ENCODE measurements at places on chromosomes 3 and 15.

DNA sequence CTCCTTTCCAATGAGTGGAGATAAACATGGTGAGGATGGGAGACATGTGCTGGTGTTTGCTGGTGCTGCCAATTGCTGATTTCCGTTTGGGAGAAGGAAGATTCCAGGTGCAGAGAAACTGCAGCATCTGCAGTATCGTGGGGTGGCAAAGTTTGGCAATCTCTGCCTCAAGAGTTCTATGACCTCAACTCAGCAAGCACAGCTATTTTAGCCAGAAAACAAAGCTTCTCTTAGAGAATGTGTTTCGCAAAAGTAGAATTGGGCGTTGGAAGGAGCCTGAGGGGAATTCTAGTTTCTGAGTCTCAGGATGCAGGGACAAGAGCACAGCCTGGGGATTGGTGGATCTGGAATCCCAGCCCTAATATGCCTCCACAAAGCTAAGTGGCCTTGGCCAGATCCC is 18.2 kb upstream of the SHC4 start:
- DNase-seq: no peak

GRCh38 chr3:178969004-178969700 is 102.5 kb downstream of the ZMAT3 start:
- no peak for DNase-seq

DNA sequence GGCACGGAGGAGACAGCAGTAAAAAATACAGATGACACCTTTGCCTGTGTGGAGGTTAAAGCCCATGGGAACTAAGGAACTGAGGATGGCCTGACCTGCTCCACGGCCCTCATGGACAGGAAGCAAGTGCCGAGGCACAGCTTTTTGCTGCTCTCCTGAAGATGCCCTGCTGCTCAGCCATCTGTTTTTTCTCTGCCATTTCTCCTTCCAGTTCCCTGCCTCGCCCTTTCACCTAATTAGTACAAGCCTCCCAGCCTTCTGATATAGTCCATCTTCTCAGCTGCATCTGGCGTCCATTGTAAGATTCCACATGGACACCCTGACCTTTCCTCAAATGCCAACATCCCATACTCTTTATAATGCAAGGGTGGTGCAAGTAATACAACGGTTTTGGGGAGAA is 11.8 kb upstream of the CXCR6 start:
- DNase-seq: no peak

DNA sequence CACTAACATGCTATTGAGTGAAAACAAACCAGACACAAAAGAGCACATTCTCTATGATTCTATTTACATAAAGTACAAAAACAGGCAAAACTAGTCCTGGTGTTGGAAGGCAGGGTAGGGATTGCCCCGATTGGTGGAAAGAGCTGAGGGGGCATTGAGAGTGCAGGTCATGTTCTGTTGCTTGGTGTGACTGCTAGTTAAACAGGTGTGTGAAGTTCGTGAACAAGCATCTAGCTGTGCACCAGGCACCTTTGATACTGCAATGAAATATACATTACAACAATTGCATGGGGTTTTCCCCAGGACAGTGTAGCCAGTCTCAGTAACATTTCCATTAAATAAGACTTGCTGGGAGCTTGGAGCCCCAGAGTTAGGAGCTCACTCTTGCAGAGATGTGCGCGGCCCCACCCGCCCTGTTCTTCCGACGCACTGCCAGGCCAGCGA is 26.3 kb upstream of the THRB start:
- no peak for DNase-seq

DNA sequence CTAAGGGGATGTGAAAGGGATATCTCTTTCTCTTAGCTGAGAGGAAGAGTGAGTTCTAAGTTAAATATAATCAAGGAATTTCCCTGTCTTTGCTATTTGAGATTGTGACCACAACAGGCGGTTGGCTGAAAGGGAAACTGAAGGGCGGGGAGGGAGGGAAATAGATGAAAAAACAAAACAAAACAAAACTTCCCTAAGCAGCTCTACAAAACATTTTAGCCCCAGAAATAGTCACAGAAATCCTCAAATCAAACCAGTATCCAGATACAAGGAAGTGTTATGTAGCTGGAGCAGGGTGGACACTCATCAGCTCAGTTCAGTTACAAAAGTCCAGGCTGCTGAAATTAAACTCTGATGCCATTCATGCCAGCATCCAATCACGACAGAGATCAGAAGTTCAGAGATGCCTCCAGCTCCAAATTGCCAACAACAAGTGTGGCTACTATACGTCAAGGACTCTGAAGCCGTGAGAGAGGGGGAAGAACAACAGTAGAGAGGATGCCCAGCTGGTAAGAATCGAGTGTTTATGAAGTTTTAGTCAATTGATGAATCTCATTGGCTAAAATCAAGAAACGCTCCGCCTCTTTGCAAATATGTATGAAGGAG is 319 bp upstream of the TP63 start:
- peak; percentile 21 for DNase-seq

GRCh38 chr15:82820128-82820527 is 10.7 kb downstream of the WHAMM start:
- DNase-seq: no peak

- peak; percentile 29 for DNase-seq
Observed at GRCh38 chr15:84598993-84599392, 1.8 kb upstream of the ZSCAN2 start.

GRCh38 chr15:36905908-36906307 is 194.4 kb downstream of the MEIS2 start:
- DNase-seq: no peak

GRCh38 chr3:46419816-46420215 is 12.8 kb downstream of the CCRL2 start:
- DNase-seq: no peak

GRCh38 chr15:48929661-48930060 is 34.1 kb downstream of the SHC4 start:
- no peak for DNase-seq

DNA sequence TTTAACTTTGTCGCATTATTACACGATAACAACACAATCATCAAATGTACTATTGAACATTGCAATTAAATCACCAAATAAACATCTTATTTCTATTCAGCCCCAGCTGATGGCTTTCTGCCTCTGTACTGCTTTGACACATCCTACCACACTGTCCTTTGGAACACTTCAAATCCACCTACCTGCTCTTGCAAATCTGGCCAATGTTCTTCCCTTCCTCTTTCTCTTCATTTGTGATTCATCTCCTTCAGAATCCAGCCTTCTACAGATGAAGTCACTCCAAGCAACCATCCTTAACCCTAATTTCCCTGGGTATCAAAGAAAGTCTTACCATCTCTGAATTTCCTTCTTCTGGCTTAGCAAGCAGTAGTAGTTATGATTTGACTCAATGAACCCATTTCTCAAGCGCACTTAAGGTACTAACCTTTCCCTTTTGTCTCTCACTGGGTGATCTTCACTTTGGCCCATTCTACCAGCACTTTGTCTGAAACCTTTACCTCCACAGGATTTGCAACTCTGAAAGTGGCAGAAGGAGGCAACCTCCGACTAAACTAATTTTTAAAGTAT is 502.9 kb downstream of the FOXP1 start:
- DNase-seq: no peak

DNA sequence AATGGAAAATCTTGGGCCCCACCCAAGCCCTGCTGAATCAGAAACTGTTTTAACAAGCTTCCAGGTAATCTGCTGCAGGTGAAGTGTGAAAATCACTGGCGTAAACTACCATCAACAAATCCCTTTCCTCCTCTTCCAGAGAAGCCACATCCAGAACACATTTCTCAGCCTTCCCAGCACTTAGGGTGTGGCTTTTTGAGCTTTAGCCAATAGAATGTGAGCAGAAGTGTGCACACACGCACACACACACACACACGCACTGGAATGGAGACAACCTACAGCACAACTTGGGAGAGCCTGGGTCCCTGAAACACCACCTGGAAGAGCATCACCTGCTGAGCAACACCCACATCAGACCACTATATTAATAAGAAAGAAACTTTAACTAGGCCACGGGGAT is 98.6 kb downstream of the OSBPL10 start:
- DNase-seq: no peak

DNA sequence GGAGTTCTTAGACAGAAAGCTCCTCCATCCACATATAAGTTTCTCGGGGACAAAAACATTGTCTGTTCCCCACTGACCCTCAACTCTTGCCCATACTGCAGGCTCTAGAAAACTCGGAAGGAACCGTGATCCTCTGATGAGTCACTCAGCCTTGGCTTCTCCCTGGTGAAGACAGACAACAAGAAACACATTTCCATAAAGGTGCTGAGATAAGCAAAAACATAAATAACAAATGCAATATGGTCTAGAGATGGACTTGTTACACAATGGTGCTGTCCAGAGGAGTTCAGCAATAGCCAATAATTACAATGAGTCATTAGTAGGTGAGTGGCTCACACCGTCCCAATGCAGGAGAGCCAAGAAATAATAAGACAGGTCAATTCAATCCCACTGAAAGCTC is 43.7 kb downstream of the MAGI1 start:
- DNase-seq: no peak

DNA sequence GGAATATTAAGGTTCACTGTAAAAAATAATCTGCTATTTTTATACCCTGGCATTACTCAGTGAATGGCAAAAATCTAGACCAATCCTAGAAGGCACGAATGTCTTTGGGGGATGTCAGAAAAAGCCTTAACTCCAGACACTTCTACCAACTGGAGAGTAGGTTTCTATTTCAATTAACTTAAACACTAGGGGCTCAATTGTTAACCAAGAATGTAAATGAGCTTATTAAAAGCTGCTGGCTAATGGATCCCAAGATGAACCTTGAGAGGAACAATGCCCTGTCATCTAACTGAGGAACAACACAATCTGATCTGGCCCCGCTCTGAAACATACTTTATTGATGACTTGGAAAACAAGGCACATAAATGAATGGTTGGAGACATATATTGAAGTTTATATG is 701.4 kb downstream of the FHIT start:
- no peak for DNase-seq

DNA sequence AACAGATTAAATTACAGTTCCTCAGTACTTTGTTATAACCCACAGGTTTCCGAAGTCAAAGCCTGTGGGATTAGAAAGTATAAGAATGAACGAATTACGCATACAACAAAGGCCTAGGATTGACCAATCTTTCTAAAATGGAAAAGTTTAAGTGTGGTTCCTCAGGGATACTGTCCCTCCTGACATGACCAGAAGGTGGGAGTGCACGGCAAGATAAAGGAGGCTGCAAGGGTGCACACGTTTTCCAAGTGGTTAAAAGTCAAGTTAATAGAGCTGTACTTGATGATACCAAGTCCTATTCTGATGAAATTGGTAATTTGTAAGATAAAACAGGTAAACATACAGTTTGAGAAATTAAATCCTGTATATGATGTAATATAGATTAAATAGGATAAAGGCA is 96.2 kb downstream of the ALDH1A2 start:
- DNase-seq: no peak

DNA sequence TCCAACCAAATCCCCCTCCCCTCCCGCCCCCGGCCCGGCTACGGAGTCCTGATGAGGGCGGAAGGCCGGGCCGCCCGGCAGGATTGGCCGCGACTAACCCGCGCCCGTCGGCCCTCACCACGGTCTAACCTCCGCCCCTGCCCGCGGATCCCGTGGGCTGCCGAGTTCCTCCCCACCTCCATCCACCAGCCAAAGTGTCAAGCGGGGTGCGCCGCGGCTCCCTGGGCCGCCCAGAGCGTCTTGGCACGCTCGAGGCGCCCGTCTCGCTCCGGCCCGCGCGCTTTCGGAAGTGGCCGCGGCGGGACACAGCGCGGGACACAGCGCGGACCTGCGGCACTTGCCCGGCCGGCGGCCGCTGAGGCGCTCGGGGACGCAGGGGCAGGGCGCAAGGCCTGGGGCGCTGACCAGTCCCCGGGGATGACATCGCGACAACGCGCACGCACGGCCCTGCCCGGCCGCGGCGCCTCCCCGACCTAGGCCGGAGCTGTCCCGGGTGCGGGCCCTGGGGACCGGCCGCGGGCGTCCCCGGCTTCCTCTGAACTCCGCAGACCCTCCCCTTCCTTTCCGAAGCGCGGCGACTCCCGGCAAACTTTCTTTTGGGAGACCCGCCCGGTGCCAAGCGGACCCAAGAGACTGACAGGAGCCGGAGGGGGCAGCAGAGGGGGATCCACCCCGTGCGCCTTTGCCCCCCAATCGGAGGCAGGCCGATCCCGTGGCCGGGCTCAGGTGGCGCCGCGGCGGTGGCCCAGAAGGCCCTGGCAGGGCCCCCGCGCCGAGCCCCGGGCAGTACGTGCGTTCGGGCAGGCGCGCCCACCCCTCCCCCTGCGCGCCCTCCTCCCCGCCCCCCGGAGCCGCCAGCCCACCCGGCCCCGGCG is 112.8 kb upstream of the ICE2 start:
- DNase-seq: peak; percentile 49

DNA sequence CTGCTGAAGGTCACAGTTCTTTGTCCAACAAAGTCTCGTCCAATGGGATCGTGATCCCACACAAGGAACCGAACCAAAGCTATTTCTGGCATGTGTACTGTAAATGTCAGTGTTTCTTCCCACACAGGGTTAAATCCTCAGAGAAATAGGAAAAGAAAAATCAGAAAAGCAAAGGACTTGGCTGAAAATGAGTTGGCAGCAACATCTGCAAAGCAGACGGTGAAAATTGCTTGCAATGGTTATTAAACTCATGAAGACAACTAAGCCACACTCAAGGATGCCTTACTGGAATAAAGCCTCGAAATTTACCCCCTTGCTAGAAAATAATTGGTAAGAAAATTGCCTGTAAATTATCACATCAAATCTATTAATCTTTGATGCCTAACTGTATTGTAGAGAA is 195.2 kb upstream of the STRIT1 start:
- no peak for DNase-seq

- no peak for DNase-seq
Observed at GRCh38 chr3:114582929-114583328, 289.1 kb downstream of the TIGIT start.

GRCh38 chr3:16687221-16687620 is 82.0 kb upstream of the DAZL start:
- DNase-seq: no peak

DNA sequence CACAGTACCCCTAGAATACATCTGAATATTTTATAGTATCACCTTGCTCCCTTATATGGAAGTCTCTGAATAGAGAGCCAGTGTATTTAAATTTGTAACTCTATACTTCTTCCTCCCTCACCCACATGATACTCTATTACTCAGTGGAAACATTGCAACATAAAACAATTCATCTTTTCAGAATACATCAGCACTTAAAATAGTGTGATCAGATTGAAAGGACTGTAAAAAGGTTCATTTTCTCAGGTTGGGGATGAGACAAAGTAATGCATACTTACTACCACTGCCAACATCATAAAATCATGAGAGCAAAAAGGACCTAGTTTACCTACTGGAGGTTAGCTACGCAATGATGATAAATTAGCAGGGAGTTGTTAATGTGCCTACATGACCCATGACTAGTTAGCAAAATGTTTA is 13.8 kb upstream of the THRB start:
- no peak for DNase-seq

- no peak for DNase-seq
Observed at GRCh38 chr3:99711351-99711750, 73.0 kb downstream of the COL8A1 start.
